ENCODE measurements at places on chromosomes 1 and 21.

DNA sequence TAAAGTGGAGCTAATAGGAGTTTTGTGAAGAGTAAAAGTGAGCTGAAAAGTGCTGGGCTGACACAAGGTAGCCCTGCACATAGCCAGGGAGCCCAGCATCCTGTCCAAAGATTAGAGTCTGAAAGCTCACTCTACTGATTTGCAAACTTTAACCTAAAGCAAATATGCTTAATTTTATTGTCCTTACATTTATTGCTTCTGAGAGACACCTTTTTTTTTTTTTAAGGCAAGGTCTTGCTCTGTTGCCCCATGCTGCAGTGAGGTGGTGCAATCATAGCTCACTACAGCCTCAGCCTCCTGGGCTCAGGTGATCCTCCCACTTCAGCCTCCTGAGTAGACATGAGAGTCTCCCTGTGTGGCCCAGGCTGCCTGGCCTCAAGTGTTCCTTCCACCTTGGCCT lies 16.5 kb downstream of the MGST3 start:
- DNase-seq, result no peak

DNA sequence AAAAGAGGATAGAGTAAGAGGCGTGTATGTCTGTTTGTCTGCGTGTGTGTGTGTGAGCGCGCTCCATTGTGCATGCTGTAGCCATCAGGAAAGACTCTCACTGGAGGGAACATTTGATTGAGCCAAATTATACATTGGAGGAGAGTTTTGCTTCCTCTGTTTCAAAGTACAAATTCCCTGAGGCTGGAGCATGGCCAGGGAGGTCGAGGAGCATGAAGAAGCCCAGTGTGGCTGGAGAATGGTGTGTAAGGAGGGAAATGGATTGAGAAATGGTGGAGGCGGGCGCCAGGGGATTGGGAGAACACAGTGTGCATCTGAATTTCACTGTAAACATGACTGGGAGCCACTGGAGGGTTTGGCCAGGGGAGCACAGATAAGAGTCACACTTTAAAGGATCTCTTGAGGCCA lies 22.1 kb upstream of the EFNA1 start:
- DNase-seq, result no peak

GRCh38 chr21:33780631-33781030 lies 135.0 kb downstream of the ATP5PO start:
- DNase-seq, result no peak

DNA sequence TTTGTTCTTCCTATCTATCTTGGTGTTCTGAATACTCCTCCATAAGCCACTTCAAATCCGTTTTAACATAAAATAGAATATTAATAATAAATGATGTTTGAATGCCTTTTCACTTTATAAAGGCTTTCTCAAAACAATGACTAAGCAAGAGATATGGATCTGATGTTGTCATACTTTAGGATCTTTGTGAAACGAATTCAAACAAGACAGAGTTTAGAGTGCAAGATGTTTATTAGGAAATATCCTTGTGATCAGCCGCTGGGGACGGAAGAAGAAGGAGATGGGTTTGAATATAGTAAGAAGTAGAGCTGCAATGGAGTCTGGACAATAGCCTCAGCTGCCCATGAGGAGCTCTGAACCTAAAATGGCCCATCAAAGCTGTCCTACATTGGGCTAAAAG lies 351.8 kb downstream of the NEGR1 start:
- no peak for DNase-seq

- no peak for DNase-seq
Observed at GRCh38 chr21:41010101-41010435, 157.9 kb upstream of the BACE2 start.

- DNase-seq, result no peak
Observed at GRCh38 chr1:2098301-2098698, 48.1 kb downstream of the PRKCZ start.

GRCh38 chr1:2299131-2299627 lies 71.1 kb downstream of the SKI start:
- DNase-seq, result no peak

DNA sequence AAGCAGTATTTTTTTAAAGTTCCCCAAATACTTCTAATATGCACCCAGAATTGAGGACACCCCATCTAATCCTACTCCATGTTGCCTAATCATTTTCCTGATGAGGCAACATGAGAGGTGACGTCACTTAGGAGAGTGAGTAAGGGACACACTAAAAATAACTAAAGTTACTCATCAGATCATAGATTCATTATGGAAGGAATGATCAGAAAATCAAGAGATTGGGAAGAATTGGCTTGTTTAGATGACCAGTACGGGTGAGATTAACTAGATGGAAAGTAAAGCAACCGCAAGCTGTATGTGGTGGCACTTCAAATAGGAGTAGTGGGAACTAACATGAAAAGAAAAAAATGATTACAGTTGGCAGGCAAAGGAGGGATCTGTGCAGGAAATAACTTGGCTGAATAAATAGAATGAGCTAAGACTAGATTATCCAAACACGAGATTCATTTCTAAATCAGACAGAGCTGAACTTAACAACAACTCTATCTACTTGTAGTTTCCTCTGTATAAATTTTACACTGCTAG lies 61.4 kb upstream of the CXADR start:
- DNase-seq, result no peak
